GM12864 (cell line): ENCODE measurements at places on chromosomes 5 and 9.

DNA sequence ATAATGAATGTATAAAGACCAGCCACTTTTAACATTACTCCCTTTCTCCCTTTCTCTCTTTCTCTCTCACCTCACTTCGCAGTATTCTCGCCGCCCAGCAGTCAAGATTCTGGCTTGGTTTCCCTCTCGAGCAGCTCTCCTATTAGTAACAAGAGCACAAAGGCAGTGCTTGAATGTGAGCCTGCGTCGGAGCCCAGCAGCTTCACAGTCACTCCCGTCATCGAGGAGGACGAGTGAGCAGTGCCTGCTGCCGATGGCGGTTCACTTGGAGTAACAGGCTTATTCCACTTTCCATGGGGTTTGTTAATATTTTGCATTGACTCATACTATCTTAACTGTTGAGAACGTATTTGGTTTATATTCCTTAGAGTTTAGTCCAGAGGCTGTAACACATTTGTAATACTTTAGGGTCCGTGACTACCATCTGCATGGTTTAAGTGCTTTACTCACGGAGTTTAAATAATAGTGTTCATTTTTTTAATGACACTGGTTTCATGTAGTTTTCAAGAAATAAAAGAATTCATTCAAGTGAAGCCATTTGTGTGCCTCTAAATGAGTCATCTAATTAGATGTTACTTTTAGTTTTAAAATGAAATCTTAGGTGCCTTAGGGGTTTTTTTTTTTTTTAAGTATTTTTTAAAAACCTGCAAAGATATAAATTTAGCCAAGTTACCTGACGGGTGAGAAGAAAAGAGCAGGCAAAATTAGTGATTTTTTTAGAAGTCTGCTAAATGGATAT lies 8.4 kb upstream of the DMRT3 start:
- DNase-seq: no peak

GRCh38 chr9:90870621-90871326 lies 69.2 kb downstream of the SYK start:
- DNase-seq: peak; percentile 24

GRCh38 chr5:149063017-149063687 lies at the start of gene SH3TC2:
TSS of gene SH3TC2 (minus strand) at chr5:149063062. CDS start at chr5:149063022, 40 bp downstream.
- DNase-seq: no peak

GRCh38 chr5:116410336-116410890 lies 164.2 kb downstream of the SEMA6A start:
- DNase-seq: no peak

DNA sequence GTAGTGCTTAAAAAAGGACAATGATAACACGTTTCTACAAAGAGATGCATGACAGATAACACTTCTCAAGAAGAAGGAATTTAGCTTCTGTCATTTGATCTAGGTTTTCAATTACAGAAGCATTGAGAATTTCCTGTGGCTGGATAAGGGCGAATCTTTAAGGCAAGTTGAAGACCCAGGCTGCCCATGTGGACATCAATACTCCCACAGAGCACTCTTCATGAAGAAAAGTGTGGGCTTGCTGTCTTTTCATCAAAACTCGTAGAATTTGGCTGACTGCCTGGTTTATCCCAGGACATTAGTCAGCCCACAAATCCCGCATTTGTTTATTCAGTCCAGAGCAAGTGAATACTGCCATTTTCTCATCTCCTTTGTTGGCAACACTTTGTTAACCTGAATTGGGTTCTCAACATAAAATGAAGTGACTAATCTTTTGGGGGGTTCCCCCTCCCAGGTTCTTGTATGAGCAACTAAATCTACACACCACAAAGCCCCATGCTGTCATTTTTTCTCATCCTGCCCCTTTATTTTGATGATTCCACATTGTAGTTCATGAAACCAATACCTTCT lies 43.4 kb upstream of the CDKN2B start:
- no peak for DNase-seq

DNA sequence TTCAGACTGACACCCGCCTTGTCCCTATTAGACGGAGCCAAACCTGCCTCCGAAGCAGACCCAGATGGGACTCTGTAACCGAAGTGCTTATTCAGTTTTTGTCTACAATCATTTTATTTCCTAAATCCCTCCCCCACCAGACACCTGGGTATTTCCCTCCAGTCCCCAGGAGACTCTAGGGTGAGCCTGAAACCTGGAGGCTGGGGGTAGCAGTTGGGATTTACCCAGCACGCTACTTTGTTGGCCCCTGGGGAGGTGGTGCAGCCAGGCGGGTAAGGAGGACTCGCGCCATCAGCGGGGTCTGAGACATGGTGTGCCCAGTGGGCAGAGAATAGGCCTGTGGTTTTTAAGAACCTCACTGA lies 1.3 kb upstream of the LHX2 start:
- no peak for DNase-seq

DNA sequence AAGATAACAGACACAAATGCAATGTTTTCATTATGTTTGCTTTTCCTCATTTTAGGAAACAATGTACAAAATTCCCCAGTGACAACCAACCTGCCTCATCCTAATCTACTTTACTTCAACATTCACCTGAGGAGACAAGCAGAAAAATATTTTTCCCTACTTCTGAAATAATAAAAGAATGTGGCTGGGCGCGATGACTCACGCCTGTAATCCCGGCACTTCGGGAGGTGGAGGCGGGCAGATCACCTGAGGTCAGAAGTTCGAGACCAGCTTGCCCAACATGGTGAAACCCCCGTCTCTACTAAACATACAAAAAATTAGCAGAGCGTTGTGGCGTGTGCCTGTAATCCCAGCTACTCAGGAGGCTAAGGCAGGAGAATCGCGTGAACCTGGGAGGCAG lies 36.9 kb downstream of the MYO10 start:
- DNase-seq: no peak

DNA sequence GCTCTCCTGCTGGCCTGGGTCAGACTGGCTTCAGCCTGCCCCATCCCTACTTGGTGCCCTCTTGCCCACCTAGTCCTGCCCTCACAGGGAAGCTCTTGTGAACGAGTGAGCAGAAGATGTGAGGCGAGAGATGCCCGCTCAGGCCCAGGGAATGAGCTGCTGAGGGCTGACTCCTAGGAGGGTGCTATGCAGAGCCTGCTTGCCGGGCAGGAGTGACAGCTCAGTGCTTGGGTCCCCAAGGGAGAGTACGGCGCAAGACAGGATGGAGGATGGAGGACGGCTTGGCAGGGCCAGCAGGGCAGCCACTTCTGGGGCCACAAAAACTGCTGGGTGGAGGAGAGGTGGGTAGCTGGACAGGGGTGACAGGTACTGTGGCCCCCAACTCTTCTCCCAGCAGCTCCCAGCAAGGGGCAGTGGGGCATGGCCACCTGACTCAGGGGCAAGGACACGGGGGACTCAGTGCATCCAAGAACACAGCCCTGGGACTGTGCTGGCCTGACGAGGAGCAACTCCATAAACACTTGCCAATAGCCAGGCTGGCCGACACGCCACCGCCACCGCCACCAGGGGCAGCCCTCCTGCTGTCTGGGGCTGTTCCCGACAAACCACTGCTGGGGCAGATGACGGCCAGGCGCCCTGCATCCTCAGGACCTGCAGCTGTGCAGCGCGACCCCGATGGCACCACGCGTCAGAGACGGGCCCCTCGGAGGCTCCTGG lies 55.6 kb upstream of the UBAC1 start:
- DNase-seq: no peak

- no peak for DNase-seq
Observed at GRCh38 chr5:137916923-137917322, 27.7 kb downstream of the PKD2L2 start.

- DNase-seq: no peak
Observed at GRCh38 chr9:124661271-124661670, 109.8 kb downstream of the NR6A1 start.

DNA sequence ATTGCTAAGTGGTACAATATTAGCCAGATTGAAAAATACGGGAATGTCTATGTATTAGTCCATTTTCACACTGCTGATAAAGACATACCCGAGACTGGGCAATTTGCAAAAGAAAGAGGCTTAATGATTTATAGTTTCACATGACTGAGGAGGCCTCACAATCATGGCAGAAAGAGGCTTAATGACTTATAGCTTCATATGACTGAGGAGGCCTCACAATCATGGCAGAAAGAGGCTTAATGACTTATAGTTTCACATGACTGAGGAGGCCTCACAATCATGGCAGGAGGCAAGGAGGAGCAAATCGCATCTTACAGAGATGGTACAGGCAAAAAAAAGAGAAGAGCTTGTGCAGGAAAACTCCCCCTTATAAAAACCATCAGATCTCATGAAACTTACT lies 32.3 kb upstream of the OLFM1 start:
- DNase-seq: no peak

- no peak for DNase-seq
Observed at GRCh38 chr5:137209232-137209809, 289.8 kb downstream of the SPOCK1 start.

GRCh38 chr5:134136771-134137170 lies 22.3 kb downstream of the TCF7 start:
- DNase-seq: no peak

GRCh38 chr5:145636371-145636770 lies 198.8 kb downstream of the PRELID2 start:
- no peak for DNase-seq

- peak; percentile 82 for DNase-seq
Observed at GRCh38 chr5:156402387-156402921, 75.5 kb downstream of the SGCD start.

DNA sequence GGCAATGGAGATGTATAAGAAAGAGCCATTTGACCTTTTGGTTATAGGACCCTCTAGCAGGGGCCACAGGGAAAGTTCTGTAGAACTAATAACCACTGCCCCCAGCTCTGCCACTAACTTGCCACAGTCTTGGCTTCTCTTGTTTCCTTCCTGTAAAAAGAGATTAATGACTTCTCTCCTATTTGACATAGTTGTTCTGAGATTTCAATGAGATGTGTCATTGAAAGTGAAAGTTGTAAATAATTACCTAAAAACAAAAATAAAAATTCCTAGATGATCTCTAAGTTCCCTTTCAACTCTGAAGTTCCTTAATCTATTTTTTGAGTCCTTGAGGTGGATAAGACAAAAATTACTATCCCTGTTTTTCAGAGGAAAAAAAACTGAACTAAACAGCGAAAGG lies 1.4 kb upstream of the KIF12 start:
- no peak for DNase-seq

- no peak for DNase-seq
Observed at GRCh38 chr5:144873076-144873475, 702.4 kb downstream of the KCTD16 start.

DNA sequence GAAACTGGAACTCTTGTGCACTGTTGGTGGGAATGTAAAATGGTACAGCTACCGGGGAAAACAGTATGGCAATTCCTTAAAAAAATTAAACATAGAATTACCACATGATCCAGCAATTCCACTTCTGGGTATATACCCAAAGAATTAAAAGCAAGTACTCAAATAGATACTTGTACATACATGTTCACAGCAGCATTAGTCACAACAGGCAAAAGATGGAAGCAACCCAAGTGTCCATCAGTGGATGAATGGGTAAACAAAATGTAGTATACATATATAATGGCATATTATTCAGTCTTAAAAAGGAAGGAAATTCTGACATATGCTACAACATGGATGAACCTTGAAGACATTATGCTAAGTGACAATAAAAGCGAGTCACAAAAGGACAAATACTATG lies 7.4 kb upstream of the SLC22A5 start:
- no peak for DNase-seq

DNA sequence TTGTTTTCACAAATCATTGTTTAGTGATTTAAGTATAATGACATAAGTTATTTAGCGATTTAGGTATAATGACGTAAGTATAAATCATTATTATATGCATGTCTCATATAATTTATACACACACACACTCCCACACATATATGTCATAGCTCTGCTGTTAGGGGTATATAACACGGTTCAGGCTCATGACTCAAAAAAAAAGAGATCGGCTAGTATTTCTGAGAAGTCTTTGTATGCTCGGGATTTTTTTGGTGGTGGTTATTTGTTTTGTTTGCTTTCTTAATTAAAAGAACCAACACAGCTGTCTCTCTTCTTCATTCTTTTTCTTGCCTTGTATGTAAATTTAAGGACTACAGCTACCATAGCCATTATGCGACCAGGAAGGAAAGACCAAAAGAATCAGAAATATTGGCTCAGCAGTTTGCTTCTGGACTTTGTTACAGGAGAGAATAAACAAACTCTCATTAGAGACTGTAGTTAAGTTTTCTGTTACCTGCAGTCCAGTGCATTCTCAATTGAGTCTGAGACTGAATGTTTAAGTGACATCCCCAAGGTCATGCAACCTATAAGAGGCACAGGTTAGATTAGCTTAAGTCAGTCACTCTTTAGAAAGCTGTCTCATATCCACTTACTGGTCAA lies 83.2 kb upstream of the NREP start:
- DNase-seq: no peak
